ENCODE measurements at places on chromosomes 1 and 21. TPM values are rescaled to one million over a fixed set of nuclear protein-coding genes. Genes with fewer than 3 reads are reported as not detected.

The CRYBG2 gene
- total RNA-seq = 0.27 TPM

The SCMH1 gene
- 50.3 TPM for total RNA-seq

The CR1 gene
- total RNA-seq = 58.5 TPM

DNA sequence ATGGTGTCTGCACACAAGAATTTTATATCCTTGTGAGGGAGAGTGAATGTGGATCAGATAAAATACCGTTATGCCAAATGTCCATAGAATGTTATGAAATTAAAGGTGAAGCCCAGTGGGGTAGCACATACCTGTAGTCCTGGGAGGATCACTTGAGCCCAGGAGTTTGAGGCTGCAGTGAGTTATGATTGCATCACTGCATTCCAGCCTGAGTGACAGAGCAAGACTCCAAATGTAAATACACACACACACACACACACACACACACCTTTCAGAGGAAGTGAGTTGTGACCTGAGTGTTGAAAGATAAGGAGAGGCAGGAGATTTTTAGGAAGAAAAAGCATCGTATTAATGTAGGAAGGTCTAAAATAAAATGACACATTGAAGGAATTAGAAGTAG, 28.1 kb upstream of the ZYG11A start:
- DNase-seq = no peak
- no peaks in the 10 kb centered on the region for H3K4me1 ChIP-seq

GRCh38 chr1:30081379-30082102, 641.8 kb downstream of the MATN1 start:
- H3K36me3 ChIP-seq = no peaks in the 10 kb centered on the region
- no peaks in the 10 kb centered on the region for H3K27me3 ChIP-seq
- no peak overlapping the region for H3K27ac ChIP-seq
- no peak for DNase-seq
- peaks cover 6% of the 10 kb centered on the region for H3K4me1 ChIP-seq

DNA sequence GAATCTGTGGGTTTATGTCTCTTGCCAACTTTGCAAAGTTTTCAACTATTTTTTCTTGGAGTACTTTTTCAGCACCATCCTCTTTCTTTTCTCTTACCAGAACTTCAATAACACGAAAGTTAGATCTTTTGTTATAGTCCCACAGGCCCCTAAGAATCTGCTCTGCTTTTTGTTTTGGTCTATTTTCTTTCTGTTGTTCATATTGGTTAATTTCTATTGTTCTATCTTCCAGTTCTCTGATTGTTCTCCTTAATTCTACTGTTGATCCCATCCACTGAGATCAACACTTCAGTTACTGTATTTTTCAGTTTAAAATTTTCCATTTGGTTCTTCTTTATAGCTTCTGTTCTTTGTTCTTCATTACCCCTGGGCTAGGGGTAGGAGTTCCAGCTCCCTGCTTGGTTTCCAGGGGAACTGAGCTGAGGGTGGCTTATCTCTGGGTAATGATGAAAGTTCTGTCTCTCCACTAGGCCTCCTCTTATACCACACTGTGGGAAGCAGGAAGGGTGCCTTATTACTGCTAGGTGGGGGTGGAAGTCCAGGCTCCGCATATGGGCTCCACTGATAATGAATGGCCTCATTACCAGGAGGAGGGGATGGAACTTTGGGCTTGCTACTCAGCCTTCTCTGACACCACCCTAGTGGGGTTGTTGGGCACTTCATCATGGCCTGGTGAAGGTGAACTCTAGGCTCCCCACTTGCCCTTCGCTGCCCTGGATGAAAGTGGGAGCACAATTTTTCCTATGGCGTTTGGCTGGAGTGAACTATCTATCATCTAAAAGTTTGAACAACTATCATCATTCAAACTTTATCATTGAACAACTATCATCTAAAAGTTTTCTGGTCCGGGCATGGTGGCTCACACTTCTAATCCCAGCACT, 39.3 kb downstream of the NAV1 start:
- no peaks in the 10 kb centered on the region for H3K36me3 ChIP-seq
- no peak for DNase-seq
- H3K4me1 ChIP-seq = no peaks in the 10 kb centered on the region
- no peak overlapping the region for H3K27ac ChIP-seq
- no peak overlapping the region for H3K4me3 ChIP-seq
- no peaks in the 10 kb centered on the region for H3K27me3 ChIP-seq

DNA sequence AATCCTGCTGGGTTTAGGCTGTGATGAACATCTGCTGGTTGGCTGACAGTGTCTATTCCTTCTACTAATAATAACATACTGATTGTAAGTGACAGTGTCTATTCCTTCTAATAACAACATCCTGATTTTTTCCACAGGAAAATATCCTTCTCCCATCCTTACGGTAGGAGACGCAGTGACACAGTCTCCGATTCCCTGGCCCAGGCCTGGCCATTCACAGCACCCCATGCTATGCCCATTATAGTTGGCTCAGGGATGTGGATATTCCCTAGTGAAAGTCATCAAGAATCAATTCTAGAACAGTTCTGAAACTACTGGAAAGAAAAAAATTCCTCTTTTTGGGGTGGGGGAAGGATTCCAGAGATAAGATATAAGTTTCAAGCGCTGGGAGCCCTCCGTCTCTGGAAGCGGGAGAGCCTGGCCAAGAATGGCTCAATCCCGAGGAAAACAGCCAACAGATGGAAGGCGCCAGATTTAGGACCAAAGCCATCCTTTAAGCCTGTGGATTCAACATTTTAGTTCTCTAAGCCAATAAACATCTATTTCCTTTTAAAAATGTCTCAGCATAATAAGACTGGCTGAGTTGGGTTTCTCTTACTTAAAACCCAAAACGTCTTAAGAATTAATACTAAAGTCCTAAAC, 88.6 kb downstream of the GPATCH2 start:
- H3K27ac ChIP-seq = no peak overlapping the region
- H3K4me3 ChIP-seq = no peak overlapping the region
- no peaks in the 10 kb centered on the region for H3K27me3 ChIP-seq
- H3K36me3 ChIP-seq = no peaks in the 10 kb centered on the region
- DNase-seq = no peak

- no peak for DNase-seq
- H3K4me1 ChIP-seq = peaks cover 2% of the 10 kb centered on the region
- H3K27me3 ChIP-seq = no peaks in the 10 kb centered on the region
- H3K36me3 ChIP-seq = no peaks in the 10 kb centered on the region
These were observed 99.6 kb downstream of the DENND1B start for GRCh38 chr1:197675583-197676208.

DNA sequence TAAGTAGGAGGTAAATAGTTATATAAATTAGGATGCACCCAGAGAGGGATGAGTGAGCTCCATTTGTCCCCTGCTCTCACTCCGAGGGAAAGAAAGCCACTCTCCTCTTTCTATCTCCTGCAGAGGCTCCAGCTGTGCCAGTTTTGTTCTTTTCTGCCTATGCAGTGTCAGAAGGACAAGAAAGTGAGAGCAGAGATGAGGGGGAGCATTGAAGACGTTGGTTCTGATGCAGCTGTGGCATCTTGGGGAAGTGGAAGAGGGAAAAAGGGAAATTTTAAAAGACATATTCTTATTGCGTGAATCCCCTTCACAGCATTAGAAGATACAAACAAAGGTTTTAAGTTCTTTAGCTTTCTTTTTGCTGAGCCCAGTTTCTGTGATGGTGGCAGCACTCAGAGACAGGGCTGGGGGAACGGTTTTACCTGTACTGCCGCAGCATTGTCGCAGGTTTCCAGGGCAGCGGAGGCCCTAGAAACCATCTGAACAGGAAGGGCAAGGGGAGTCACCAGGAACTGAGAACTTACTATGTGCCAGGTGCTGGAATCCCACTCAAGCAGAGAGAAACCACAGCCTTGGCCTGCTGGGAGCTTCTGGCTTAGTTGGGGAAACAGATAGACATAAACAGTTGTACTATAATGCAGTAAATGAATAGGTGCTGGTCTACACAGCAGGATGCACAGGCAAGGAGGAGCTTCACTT, 44.9 kb upstream of the USP24 start:
- H3K27ac ChIP-seq = no peak overlapping the region
- H3K36me3 ChIP-seq = no peaks in the 10 kb centered on the region
- H3K27me3 ChIP-seq = no peaks in the 10 kb centered on the region
- no peaks in the 10 kb centered on the region for H3K4me1 ChIP-seq

DNA sequence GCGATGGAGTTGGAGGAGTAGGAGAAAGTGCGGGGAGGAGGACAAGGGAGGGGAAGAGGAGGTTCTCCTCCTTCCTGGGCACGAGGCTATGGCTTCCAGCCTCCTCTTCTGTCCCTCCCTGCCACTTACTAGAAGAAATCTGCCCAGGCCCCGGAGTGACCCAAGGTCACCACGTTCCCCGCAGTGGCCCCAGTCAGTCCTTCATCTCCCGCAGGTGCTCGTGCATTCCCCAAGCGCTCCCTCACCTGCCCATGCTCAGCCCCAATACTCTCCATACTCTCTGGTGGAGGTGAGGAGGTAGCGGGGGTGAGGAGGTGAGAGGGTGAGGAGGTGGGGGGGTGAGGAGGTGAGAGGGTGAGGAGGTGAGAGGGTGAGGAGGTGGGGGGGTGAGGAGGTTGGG, 85.4 kb downstream of the CCDC185 start:
- no peak for DNase-seq
- no peaks in the 10 kb centered on the region for H3K27me3 ChIP-seq
- H3K4me3 ChIP-seq = no peak overlapping the region
- H3K36me3 ChIP-seq = no peaks in the 10 kb centered on the region
- no peaks in the 10 kb centered on the region for H3K4me1 ChIP-seq

- H3K4me3 ChIP-seq = no peak overlapping the region
- no peak for DNase-seq
These were observed 1814.0 kb downstream of the PLA2G4A start for GRCh38 chr1:188642704-188643103.

DNA sequence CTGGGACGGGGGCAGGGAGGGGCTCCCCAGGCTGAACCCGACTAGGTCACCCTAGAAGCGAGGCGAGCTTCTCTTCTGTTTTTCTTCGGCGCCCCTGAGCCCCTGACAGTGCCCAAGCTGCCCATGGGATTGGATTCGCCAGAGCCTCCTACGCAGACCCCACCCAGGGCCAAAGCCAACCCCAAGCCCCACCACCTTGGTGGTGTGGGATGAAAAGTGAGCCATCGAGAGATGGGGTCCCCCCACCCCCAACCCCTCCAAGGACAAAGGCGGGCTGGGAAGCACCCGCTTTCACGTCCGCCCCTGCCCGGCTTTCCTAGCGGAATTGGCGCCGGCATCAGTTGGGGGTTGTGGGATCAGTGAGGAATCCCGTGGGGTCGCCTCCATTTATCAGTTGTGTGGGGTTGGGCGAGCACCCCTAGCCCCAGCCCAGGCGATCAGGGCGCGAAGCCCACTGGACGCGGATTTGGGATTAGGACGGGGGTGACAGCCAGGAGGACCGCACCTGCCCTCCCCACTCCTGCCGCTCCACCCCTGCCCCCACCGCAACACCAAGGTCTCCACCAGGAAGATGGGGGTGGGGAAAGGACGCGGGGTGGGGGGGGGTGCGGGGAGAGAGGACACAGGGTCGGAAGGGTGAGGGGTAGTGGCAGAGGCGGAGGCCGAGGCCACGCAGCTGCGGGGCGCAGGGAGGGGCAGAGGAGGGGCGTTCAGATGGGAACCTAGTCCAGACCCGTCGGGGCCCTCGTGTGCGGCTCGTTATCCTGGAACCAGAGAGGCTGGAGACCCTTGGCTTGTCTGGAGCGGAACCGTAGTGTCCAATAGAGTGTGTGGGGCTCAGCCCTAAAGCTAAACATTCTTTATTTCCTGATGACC, 4.4 kb downstream of the TSPEAR start:
- no peaks in the 10 kb centered on the region for H3K4me1 ChIP-seq
- no peak overlapping the region for H3K27ac ChIP-seq
- H3K36me3 ChIP-seq = no peaks in the 10 kb centered on the region
- DNase-seq = no peak
